Stimulated activated CD4-positive, alpha-beta T cell treated with anti-CD3 and anti-CD28 coated beads, Interleukin-1b, Interleukin-23, amount 100 ng/mL, for 24 hours (primary cell): ENCODE measurements at places on chromosomes 4 and X.

- no peak for DNase-seq
These were observed 121.5 kb downstream of the DCTD start for GRCh38 chr4:182795446-182796238.

- DNase-seq: no peak
These were observed 37.2 kb downstream of the WDR44 start for GRCh38 chrX:118383120-118383519.

GRCh38 chrX:41922431-41923151 is 763 bp downstream of the CASK start:
- DNase-seq: no peak

GRCh38 chr4:37389967-37390580 is 145.5 kb downstream of the NWD2 start:
- DNase-seq: peak; percentile 11

GRCh38 chr4:90112715-90113114 is 14.5 kb upstream of the CCSER1 start:
- DNase-seq: no peak

DNA sequence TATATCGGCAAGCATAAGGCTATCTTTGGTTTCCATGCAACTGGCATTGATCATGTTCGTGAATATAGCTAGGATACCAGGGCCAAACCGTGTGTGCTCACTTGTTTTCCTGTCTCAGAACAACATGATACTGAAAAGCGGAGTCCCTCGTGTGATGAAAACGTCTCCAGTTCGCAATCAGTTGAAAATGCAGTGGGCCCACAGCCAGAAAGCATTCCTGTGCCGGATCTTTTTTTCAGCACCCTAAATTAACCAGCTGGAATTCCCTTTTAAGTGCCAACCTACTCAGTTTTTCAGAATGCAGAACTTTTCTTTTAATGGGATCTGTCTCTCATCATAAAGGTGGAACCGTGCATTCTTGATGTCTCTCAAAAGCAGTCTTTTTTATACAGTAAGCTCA is 130.8 kb upstream of the FRG1 start:
- no peak for DNase-seq

DNA sequence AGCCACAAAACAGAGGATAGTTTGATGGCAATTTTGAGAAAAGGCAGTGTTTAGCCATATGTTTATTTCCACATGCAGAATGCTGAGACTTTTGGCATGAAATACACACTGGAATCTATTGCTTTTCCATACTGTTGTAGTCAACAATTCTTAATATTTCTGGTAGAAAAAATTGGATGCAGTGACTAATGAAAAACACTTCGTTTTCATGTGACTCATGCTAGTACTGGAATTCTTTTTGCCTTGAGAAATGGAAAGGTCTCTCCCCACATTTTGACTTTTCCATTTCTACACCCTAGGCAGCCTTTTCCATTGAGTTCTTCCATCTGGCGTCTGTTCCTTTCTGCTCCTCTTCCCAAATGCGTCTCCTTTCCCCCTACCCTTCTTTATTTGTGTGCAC is 425.2 kb upstream of the FTHL17 start:
- no peak for DNase-seq
